ENCODE measurements at places on chromosomes 11 and 22.

- DNase-seq, result no peak
Observed at GRCh38 chr11:96013461-96014213, 89.7 kb upstream of the MTMR2 start.

- DNase-seq, result no peak
Observed at GRCh38 chr11:90639461-90639993, 416.7 kb upstream of the CHORDC1 start.

GRCh38 chr11:71461696-71462095 is 8.7 kb downstream of the NADSYN1 start:
- DNase-seq, result no peak

DNA sequence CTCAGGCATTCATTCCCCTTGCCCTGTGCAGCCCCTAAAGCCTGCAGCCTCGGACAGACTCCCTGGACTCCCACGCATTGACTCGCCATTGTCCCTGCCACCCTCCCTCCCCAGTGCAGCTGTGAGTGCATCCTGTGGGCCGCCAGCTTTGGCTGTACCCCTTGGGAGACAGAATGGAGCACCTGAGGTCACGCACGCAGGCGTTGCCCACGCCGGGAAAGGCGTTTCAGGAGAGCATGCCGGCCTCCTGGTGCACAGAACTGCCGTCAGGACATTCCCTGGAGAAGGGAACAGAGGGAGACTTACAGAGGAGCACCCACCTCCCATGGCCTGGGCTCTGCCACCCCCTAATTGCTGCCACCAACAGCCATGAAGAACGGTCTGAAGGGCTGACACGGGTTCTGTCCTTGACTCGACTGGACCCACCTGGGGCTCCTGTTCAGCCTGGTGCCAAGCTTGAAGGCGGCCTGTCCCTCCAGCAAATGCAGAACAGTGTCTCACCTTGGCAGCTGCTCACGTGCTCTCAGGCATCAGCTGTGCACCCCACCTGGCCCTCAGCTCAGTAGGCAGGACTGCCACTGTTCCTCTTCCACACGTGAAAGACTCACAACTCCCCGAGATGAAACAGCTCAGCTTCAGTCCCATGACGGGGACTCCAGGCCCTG is 503.8 kb downstream of the BRD1 start:
- no peak for DNase-seq

DNA sequence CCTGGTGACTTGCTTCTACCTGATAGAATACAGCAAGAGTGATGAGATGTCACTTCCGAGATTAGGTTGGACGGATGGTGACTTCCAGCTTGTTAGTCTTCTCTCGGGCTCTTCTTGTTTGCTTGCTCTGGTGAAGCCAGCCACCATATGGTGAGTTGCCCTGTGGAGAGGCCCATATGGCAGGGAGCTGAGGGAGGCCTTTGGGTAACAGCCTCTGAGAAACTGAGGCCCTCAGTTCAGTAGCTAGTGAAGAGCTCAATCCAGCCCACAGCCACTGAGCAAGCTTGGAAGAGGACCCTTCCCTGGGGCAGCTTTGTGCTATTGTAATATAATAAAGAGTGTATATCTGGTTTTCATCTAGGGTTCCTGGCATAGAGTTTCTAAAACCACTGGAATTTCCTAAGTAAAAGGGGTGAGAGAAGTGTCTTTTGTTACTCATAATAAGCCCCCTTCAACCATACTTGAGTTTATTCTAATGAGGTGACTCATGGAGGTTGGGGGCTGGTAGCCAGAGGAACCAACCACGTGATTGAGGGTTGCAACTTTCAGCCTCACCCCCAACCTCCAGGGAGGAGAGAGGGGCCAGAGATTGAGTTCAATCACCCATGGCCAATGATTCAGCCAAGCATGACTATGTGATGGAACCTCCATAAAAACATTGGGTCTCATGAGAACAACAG is 8.0 kb upstream of the TPCN2 start:
- no peak for DNase-seq

GRCh38 chr11:96136613-96137298 is 206.2 kb downstream of the MAML2 start:
- no peak for DNase-seq

GRCh38 chr11:6604081-6604626 is 580 bp downstream of the ILK start:
- DNase-seq, result peak; percentile 32

DNA sequence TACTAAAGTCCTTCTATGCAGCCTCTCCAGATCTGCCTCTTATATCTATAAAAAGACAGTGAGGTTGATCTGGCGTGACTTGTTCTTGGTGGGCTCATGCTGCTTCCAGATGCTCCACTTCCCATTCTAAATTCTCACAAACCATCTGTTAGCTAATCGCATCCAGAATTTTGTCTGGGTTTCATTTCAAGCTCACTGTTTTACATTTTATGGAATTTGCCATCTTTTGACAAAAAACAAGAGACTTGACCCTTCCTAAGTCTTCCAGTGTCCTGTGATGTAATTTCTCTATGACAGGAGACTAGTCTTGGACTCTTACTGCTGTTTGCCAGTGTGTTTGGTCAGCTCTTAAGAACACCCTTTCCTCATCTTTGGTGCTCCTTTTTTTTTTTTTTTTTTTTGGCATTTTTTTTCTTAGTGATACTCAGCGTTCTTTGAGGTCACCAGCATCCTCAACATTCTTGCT is 23.0 kb downstream of the CRKL start:
- no peak for DNase-seq

- no peak for DNase-seq
Observed at GRCh38 chr11:70625582-70626518, 227.5 kb downstream of the CTTN start.

DNA sequence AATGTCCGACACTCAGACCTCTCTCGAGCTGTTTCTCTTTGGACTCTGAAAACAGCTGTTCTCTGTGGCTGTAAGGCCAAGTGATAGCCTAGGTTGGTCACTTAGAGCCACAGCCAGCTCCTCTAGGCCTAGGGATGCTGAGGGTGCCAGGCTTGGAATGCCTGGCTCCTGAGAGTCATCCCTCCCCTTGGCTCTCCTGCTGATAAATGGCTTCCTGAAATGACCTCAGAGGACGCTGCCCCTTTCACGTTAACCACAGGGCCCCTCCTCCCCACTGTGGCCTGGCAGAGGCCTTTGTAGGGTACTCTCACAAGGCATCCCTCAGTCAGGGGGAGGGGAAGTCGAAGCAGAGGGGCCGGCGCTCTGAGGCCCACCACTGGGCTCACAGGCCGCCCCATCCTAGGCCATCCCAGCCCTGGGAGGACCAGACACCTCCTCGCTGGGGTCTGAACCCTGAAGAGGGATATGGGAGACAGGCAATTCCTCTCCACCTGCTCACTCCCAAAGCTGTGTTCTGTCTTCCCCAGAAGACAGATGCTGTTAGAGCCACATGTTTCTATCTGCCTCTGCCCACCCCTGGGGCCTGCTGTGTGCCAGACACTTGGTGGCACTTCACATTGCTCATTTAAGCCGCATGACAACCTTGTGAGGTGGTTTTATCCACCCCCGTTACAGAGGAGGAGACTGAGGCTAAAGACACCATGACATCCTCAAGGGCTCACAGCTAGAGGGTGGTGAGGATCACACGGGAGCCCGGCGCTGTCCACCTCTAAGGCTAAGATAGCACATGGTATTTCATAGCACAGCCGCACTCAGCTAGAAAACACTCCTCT is 50.9 kb downstream of the ARFGAP3 start:
- no peak for DNase-seq

DNA sequence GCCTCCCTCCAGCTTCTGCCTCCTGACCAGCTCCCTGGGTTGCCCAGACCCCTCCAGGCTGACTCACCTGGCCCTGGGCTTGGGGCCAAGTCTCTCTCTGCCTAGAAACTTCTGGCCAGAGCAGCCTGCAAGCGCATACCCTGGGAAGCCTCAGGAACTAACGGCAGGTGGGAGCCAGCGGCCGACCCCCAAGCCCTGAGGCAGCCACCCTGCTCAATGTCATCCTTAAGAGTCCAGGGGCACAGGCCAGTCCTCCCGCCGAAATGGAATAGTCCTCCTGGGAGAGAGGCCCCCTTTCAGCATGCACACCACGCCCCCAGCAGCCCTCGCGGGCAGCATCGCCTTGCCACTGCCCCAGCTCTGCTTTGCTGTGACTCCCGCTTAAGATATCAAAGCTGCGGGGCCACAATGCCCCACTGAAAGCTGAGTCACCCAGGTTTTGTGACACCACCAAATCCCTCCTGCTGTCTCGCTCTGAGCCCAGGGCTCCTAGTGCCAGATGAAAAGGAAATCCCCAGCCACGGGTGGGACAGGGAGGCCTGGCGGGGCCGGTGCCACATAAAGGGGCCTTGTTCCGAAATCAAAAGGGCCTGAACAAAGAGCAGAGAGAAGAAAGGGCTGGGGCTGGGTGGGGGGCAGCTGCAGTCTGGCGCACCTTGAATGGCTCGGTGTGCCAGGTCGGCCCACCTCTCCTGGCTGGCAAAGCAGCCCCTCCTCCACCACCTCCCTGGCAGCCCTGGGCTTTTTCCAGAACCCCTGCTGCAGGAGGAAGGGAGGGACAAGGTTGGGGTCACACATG is 21.4 kb upstream of the FGF3 start:
- no peak for DNase-seq

- DNase-seq, result no peak
Observed at GRCh38 chr11:15169815-15170551, 55.3 kb downstream of the INSC start.

DNA sequence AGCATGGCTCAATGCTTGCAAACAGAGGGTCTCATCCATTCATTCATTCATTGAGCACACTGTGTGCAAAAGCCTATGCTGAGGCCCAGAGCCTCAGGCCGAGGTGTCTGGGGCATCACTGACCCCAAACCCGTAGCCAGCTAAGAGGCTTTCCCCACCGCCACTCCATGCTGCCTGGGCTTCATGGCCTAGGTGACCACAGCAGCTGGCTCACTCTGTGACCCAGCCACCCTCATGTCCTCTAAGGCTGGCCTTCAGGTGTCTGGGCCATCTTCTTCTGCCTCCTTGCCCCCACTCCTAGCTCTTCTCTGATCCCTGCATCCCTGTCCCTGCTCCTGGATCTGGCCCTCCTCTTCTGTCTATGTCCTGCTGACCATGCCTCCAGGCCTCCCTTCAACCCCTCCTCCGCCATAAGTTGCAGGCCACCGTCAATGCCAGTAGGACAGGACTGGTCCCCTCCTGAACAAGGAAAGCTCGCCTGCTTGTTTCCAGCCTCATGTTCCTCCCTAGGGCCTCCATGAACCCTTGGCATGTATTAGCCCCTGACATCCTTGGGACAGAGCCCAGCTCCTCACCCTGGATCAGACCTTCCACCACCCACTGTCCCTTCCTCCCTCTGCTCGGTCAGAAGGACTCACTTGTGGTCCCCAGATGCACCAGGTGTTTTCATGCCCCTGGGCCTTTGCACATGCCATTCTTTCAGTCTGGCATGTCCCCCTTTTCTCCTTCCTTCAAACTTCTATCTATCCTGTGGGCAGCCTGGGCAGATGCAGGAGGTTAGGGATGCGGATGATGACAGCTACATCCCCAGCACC is 92.8 kb downstream of the MYEOV start:
- no peak for DNase-seq

DNA sequence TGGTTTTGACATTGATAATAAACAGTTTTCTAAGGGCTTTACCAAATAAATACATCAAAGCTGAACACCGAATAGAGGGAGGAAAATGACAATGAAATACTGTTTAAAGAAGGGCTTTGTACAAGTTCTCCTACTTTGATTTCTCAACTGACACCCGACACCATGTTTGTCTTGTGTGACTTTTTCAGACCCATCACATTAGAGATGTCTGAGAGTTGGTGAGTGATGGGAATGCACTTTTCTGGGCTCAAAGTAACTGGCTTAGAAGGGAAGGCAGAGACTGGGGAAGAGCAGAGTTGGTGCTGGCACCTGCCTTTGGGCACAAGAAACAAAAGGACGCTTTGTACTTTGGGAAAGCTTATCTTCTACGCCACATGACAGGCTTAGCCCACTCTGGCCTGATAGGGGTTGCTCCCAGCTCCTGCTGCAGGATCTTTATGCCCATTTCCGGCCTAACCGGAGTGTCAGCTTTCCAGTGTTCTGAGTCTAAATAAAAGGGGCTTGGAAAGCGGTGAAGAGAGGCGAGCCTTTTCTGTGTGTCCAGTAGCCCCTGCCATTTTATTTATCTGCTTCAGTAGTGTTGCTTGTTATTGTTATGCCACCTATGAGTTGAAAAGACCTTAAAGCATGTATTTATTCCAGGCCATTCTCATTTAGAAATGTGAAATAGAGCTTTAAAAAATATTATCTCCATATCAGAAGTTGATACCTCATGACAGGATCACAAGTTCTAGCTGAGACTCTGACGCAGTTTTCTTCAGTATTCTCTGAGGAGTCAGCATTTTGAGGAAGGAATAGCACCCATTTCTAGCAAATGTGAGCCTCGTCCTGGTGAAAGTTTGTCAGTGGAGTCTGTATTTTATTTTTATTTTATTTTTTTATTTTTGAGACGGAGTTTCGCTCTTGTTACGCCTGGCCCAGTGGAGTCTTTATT is 24.2 kb downstream of the KREMEN1 start:
- DNase-seq, result no peak

DNA sequence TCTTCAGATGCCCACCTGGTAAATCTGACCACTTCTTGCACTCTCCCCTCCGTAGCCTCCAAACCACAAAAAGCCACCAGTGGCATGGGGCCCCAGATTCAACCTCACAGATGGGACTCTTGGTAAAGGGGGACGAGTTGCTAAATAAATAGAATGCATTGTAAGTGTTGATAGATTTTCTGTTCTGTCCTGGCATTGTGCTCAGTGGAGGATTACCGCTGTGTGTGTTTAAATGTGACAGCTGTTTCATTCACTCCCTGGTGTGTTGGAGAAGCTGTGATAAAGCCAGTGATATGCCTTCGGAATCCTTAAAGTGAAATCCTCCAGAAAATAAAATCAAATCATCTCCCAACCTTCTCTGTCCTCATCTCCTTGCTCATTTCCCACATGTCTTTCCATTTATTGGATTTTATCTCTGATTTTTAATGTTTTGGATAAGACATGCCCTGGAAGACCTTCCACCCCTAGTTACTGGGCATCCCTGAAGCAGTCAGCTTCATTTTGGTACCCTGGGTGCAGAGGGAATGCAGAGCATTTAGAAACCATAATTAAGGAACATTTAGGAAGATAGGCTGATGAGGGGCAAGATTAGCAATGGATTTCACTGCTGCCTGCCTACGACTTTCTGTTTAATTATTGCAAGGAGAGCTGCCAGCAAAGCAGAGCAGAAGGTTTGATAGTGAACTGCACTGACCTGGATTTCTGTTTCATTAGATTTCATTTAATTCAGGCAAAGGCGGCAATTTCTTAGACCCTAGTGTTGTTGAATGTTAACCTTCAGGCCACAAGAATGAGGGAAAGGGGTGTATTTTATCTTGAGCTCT is 460.9 kb upstream of the KIRREL3 start:
- DNase-seq, result no peak

GRCh38 chr11:37747121-37747520 is 1149.1 kb upstream of the RAG2 start:
- DNase-seq, result no peak

DNA sequence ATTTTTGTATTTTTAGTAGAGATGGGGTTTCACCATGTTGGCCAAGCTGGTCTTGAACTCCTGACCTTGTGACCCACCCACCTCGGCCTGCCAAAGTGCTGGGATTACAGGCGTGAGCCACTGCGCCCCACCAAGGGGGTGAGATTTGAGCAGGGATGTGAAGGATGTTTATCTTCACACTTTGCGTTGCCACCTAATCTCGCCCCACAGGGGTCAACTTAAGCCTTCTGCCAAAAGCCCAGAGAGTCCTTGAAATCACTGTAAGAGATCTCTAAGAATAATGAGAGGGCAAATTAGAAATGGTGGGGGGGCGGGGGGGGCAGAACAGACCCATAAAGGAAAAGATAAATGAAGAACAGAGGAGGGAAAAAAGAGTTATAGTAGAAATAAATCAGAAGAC is 158.3 kb upstream of the TIMP3 start:
- no peak for DNase-seq
